ENCODE measurements at places on chromosomes 1 and 21. TPM values are rescaled to one million over a fixed set of nuclear protein-coding genes. Genes with fewer than 3 reads are reported as not detected.
A peak's percentile ranks its signal among the peaks of the same experiment; 100 is the strongest.

The CYB561D1 gene
- total RNA-seq, result 6.7 TPM

The KCNT2 gene
- 3.4 TPM for total RNA-seq

The NCAM2 gene
- 11.1 TPM for total RNA-seq

The LRRC39 gene
- total RNA-seq, result 2.4 TPM

The DDR2 gene
- total RNA-seq, result 69.6 TPM

The PLA2G2A gene
- total RNA-seq, result 12.3 TPM

The NEGR1 gene
- 49.1 TPM for total RNA-seq

The YBX1 gene
- total RNA-seq, result 499 TPM

The KRTAP10-8 gene
- 0.72 TPM for total RNA-seq

The SPRR3 gene
- total RNA-seq, result 8.7 TPM

The G0S2 gene
- total RNA-seq, result 11.1 TPM

The LEFTY2 gene
- total RNA-seq, result 144 TPM

The TNFRSF9 gene
- total RNA-seq, result 1.2 TPM

The FOXO6 gene
- total RNA-seq, result 0.24 TPM

The SYT14 gene
- total RNA-seq, result 3.9 TPM

DNA sequence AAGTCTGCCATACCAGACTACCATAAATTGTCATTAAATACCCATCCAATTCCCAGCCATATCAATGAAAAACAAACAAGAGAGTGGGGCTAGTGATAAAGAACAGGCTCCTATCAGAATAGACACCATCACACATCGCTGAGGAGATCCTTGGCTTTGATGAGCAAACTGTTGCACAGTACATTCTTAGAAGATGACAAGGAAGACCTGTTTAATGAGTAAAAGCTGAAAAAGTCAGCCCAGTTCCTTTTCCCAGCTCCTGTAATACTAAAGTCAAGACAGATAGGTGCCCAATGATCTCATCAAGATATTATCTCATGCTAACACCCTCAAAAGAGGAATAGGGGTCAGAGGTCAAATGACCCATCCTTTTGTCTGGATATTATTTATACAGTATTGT, 164.5 kb upstream of the COA6 start:
- DNase-seq, result no peak

DNA sequence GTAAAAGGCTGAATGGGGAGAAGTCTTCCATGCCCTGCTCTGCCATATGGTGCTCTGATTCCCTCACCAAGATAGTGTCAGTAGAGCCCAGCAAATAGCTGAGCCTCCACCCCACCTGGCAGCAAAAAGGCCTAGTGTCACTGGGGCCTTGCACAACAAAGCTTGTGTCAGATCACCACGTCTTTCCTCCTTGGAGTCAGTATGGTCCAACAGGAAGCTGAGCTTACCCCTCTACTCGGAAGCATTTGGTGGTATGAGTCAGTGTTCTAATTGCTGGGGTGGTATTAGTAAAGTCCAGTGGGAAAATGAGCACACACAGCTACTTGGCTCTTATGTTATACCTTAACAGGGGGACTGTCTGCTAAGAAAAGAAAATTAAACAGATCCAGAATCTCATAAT, 18.7 kb upstream of the RRP15 start:
- DNase-seq, result no peak

DNA sequence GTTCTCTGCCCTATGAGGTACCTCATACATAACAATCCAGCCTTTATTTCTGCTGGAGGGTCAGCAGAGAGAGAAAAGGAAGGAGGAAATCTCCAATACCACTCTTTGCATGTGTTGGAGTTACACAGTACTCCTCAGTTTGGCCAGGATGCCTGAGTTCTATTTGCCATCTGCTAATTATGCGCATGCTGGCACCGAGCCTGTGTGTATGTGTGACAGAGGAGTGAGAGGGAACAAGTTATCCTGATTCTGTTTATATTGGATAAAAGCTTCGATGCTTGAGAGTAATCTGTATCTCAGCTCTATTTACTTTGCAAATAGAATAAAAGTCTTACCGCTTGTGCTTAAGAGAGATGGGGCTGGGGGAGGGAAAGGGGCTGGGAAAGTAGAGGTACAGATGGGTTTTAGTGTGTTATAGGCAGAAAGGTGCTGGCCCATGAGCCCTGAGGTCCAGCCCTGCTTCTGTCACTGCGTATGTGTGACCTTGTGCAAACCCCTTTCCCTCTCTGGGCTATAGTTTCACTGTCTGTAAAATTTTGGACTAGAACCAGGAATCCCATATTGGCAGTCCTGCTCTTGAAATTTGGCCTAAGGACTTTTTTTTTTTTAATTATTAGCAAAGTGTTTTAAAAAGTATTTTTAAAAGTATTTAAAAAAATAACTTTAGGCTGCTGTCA, 54.5 kb upstream of the PLXNA2 start:
- DNase-seq, result no peak

GRCh38 chr1:12722626-12723025, 6.7 kb downstream of the AADACL3 start:
- no peak for DNase-seq

DNA sequence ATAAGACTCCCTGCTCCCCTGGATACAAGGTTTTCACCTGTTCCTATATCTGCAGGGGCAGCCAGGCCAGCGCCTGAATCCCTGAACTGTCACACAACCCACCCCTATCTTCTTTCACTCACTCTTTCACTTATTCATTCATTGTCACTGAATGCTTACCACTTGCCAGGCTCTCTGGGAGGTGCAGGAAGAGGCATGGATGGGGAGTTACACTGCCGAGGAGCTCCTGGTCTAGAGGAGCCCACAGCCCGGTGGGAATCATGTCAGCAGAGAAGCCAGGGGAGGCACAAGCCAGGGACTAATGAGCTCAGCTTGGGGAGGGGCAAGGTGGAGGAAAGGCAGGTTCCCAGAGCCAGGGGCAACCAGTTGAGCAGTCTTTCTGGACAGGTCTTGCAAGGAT, 155.8 kb downstream of the TRABD2B start:
- DNase-seq, result no peak

DNA sequence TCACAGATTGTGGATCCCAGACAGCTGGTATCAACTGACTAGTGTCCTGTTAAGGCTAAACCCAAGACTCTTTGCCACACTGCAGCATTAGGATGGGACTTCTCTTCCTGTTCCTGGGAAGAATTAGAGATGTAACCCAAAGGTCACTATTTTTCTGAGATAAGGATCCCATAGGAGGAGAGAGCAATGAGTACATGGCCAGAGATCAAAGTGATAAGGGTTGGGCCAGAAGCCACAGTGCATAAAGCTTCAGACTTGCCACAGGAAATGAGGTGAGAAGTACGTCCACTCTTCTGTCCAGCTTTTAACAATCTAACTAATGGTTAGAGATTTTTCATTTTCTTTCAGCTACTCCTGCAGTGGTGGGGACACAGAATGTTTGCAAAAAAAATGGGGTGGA, at the start of gene HSD3B1:
HSD3B1 (plus strand) TSS at position 270 of the 400 bp plus-strand sequence. CDS start 267 bp downstream, outside the sequence.
- no peak for DNase-seq

DNA sequence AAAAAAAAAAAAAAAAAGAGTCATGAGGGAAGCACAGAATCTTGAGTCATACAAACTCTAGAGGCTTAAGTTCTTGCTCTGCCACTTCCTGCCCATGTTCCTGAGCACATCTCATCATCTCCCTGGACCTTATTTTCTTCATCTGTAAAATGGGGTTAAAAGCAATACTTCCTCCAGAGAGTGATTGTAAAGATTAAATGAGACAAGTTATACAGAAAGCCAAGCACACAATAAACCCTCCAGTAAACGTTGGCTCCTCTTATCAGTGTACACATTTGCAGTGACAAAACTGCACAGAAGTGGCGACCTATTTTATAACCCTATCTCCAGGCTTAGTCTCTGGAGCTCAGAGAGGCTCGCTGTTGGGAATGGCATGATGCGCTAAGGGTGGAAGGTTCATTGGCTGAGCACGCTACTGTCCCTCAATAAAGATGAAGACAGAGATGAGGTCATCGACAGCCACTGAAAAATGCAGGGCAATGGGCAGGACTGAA, 82.1 kb downstream of the RRAGC start:
- DNase-seq, result no peak

DNA sequence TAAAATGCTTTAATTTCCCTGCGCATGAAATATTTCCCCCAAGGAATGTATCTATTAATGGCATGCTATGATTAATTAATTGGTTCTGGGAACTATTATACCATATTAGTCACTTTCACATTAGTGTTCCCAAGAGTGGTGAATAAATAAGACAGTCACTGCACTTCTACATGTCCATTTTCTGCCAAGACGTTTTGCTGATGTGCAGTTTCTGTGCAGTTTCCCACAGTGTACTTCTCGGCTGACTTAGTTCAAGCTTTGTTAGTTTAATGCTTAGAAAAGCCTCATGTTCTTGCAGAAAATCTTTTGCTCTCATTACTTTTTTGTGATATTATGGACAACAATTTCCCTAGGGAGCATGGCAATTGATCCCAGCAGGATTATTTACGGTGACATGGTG, 1014.5 kb downstream of the BRINP3 start:
- peak; percentile 11 for DNase-seq

- DNase-seq, result no peak
These were observed 14.6 kb downstream of the CACNA1E start for GRCh38 chr1:181497870-181498269.

DNA sequence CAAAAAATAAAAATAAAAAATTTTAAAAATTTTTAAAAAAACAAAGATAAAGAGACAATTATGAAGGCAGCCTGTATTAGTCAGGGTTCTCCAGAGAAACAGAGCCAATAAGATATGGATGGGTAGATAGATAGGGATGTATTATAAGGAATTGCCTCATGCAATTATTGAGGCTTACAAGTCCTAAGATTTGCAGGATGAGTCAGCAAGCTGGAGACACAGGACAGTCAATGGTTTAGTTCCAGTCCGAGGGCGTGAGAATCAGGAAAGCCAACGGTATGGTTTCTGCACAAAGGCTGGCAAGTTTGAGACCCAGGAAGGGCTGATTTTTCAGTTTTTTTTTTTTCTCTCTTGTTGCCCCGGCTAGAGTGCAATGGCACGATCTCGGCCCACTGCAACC, 24.1 kb upstream of the EIF4G3 start:
- DNase-seq, result no peak

- DNase-seq, result no peak
These were observed 48.8 kb downstream of the SYCP1 start for GRCh38 chr1:114903480-114903879.

GRCh38 chr1:2304921-2305681, 77.0 kb downstream of the SKI start:
- DNase-seq, result peak; percentile 74

GRCh38 chr1:71167505-71167904, 86.7 kb upstream of the ZRANB2 start:
- no peak for DNase-seq

- no peak for DNase-seq
These were observed 3.2 kb upstream of the ARTN start for GRCh38 chr1:43930168-43930948.

DNA sequence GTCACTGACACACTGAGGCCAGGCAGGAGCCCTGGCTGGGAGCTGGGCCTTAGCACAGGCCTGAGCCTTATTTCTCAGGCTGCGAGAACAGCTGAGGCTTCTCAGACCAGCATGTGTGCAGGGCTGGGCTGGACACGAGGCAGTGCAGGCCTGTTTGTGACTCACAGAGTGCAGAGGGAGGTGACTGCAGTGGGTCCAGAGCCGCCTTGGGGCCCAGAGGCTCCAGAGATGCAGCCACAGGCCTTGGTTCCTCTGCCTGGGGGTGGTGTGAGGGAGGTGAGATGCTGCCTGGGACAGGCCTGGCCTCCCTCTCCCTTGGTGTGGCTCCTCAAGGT, 61.2 kb upstream of the ETV3 start:
- DNase-seq, result peak; percentile 65

- no peak for DNase-seq
These were observed 34.5 kb downstream of the DIRAS3 start for GRCh38 chr1:68015971-68016370.

DNA sequence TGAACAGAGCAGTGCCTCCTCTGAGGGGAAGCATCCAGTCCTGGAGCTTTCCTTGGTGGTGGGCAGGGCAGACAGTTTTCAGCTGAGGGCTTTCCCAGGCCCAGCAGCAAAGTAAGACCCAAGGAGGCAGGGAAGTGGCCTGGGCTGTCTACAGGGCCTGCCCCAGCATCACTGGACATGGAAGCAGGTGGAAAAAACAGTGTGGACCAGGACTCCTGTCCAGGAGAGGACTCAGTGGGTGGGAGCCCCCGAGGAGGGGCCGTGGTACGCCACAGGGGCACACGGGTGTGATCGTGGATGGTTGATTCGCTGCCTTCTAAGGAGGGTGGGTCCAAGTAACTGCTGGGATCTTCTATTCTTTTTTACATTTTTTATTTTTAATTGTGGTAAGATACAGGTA, 387.6 kb downstream of the KIF26B start:
- DNase-seq, result no peak

DNA sequence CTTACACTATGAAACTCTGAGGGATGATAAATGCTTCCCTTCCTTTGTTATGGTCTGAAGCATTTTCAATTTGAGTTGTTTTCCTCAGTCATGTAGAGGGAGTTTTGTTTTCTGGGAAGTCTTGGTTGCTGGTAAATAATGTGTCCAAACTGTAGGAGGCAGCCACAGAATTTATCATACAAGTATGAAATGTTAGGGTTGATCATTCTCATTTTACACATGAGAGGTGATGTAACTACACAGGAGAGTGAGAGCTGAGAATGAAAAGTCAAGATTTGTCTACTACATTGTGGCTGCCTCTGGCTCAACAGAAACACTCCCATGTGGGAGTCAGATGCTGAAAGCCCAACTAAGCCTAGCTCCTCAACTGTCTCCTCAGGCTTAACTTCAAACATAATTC, 182.5 kb upstream of the SGIP1 start:
- peak; percentile 61 for DNase-seq

DNA sequence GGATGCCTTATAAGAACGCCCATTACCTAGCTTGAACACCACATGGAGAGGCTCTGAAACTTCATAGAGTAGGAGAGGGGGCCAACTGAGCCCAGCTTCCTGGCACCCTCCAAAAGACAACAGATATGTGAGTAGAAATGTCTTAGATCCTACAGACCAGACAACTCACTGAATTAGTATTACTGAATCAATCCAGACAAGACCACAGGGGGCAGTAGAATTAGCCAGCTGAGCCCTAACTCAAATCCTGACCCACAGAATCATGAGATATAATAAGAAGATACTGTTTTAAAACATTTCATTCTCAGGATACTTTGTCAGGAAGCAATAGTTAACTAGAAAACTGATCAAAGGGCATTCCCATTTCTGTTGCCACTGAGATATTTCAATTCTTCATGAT, 45.8 kb upstream of the C1orf21 start:
- DNase-seq, result no peak

GRCh38 chr1:228018125-228018398, 11.3 kb downstream of the WNT3A start:
- no peak for DNase-seq

DNA sequence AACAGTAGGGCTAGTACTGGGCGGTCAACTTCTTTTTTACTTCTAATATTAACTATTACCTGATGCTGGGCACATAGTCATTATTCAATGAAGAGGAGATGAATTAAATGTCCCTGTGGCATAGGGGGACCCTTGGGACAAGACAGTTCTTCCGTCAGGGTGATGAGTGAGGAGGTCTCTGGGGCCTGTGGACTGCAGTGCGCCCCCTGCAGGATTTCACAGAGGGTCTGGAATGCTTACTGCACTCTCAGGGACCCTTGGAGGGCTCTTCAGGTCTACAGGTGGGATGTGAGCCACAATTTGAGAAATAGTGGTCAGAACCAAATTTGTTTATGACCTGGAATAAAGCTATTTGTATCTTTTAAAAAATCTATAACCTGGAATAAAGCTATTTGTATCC, 149.4 kb downstream of the FAM78B start:
- no peak for DNase-seq
